ENCODE measurements at places on chromosomes 12 and 14. TPM values are rescaled to one million over a fixed set of nuclear protein-coding genes. Genes with fewer than 3 reads are reported as not detected.

The RHOJ gene
- 12.1 TPM for polyA plus RNA-seq

The SLC22A17 gene
- polyA plus RNA-seq, result 20.6 TPM

GRCh38 chr14:104971447-104972240 is 6.5 kb downstream of the AHNAK2 start:
- no peak for DNase-seq

DNA sequence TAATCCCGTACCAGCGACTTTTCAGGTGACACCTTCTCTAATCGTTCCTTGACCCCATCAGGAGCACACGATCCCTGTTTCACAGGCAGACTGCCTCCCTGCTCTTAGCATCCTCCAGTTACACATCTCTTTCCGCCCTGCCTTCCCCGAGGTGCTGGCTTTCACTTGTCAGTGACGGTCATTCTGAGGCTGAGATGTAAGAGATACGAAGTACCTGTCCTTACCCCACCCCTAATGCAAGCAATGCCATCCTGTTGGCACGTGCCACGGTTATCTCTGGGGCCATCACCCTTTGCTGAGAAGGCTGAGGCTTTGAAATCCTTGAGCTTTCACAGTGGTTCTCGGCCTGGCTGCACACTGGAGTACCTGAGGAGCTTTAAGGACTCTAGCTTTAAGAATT is 24.4 kb downstream of the B4GALNT3 start:
- no peak for DNase-seq

DNA sequence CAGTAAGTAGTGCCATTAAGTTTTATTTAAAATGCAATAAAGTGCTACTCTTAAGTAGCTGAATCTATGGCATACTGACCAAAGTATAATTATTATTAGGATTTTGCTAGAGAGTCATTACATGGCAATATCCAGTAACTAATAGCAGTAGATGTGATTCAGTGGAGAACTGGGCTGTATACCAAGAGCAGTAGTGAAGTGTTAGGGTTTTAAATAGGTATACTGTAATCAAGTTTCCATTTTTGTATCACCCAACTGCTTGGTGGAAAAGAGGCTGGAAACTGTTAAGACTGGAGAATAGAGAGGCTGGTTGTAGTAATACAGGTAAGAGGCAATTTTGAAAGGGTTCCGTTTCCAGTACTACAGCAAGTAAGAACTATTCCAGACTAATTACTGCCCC is 13.3 kb upstream of the LLPH start:
- DNase-seq, result no peak
